ENCODE measurements at places on chromosomes 2 and 18.

GRCh38 chr2:21043744-21044532 is at the start of gene APOB:
Gene APOB, minus strand, starts transcription at chr2:21044073. Its CDS starts 128 bp downstream, at chr2:21043945.
- no peak for DNase-seq

DNA sequence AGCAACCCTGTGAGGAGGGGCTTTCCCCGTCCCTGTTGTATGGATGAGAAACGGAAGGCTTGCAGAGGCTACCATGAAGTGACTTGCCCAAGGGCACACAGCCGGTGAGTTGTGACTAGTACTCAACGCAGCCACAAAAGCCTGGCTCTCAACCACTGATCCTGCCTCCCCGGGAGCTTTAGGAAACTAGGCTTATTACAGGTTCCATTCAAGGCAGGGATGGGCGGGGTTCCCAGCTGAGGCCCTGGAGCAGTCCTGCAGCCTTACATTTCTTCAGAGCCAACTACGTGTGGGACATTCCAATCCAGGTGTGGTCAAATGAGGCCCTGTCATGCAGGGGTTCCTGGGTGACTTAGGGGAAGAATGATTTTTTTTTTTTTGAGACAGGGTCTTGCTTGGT is 59.6 kb downstream of the MEX3C start:
- no peak for DNase-seq

DNA sequence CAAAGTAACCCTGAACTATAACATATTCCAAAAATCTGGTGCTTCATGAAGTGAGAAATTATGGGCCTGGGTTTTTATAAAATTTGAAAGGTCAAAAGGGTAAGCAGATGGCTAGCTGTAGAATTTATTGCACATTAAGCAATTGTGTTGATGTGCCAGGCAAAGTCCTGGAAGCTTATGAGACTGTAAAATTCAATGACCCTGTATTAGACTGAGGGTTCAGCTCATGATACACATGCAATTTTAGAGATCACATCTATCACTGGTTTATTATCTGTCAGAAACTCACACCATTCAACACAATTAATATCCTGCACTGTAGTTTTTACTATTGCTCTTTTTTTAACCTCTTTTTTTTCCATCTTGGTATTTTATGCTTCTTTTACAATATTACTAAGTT is 1162.6 kb upstream of the SLC39A10 start:
- DNase-seq: no peak

DNA sequence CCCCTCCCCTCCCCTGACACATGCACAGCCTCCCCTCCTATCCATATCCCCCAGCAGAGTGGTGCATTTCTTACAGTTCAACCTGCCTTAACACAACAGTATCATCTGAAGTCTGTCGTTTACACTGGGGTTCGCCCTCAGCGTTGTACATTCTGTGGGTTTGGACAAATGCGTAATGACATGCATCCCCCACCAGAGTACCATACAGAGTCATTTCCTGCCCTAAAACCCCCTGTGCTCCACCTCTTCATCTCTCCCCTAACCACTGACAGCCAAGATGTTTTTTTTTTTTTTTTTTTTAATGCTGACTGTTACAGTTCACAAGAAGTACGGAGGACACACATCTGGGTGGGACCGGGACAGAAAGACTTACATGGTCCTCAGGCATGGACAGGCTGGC is 22.6 kb downstream of the POMC start:
- DNase-seq: no peak

DNA sequence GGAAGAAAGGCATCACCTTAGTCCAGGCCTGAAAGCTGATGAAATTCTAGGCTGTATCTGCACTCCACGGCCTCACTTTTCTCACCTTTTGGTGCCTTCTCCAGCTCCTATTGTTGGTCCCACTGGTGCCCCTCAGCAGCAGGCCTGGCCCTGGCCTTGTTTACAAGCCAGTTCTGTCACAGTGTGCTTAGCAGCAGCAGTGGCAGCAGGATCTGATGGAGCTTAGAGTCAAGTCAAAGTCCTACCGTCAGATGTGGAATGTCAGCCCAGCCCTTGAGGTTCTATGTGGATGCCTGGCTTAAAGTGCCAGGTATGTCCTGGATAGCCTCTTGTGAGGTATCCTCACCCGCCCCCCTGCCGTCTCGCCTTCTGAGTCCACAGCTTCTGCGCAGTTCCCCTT is 281.3 kb downstream of the SUCLG1 start:
- no peak for DNase-seq

DNA sequence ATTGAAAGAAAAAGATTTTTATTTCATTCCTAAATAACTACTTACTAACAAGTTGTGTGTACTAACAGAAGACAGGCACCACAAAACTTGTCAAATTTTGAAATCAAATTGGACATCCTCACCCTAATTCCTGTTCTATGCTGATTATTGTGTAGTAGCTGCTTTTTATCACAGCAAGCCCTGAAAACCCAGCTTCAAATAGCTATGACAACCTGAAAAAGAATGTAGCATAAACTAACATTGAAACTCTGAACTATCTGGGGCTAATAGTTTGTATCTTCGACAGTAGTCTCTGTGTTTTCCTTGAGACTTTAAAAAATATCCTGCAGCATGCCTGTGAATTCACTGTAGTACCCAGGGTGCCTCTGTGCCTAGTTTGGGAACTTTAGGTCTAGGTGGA is 122.6 kb downstream of the WDPCP start:
- no peak for DNase-seq

- DNase-seq: no peak
These were observed 94.4 kb downstream of the SPTBN1 start for GRCh38 chr2:54550547-54550946.

GRCh38 chr2:194327196-194327888 is 1329.7 kb upstream of the SLC39A10 start:
- DNase-seq: no peak

DNA sequence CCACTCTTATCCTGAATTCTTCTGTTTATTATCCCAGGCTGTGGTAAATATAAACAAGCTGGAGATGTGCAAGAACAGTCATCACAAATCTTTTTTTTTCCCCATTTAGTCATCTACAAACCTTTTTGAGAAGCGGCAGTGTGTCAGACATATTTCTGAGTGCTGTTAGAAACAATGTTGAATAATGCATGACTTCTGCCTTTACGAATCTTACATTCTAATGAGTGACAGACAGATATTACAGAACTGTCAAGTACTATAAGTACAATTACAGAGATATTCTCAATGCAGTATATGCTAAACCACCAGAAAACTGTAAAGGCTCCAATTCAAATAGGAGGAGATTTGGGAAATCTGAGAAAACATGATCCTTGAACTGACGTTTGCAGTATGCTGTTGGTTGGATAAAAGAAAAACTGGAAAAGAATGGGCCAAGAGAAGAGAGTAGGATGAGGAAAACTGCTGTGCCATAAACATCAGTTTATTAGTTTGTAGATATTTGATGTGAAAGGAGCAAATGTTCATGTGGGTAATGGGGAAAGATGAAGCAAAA is 379.5 kb upstream of the SLC8A1 start:
- no peak for DNase-seq

DNA sequence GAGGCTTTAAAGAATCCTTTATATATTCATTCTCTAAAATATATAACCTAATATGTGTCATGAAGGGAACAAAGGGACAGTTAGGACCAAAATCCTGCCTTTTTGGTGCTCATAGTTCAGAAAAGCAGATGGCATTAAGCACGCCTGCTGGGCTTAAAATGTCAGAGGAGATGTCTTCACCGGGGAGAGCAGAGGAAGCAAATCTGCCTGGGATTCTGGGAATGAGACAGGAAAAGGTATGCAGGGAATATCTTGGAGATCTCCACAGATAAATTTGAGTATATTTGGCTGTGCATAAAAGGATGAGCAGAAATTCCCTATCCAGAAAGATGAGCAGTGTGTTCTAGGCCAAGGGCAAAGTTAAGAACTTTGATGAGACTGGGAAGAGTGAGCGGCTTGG is 45.5 kb downstream of the FSHR start:
- no peak for DNase-seq

DNA sequence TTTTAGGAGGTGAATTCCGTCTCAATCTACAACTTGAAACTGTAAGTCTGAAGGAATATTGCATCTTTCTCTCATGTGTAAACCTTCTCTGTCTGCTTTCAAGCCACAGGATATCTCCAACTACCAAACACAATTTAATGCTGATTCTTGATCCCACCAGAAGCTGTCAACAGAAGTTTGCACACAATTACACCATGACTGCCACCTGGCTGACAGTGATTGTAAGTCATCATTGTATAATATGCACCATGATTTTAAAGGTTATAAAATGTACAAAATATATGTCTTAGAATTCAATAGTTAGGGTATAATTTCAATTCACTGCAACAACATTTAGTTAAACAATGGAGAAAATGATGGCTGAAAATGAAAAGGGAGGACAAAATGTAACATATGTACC is 18.4 kb downstream of the PREPL start:
- DNase-seq: no peak

DNA sequence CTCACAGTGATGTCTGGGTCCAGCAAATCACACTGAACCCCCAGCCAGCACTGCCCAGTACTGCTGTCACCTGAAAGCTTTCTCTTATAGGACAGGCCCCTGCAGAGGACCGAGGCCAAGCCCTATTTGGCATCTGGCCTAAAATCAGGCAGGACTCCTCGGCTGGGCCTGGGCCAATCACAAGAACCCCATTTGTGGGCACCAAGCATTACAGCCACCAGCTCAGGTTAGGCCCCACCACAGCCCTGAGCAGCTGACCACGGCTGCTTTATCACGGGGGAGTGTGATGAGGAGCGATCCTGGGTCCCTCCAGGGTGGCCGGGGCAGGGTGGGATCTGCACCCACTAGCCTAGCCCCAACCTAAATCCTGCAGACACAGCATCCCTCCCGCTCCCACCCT is 8.2 kb downstream of the BIN1 start:
- no peak for DNase-seq

GRCh38 chr18:13627639-13628038 is 98.7 kb downstream of the FAM210A start:
- DNase-seq: no peak

GRCh38 chr2:102438578-102438977 is 15.6 kb downstream of the IL18RAP start:
- no peak for DNase-seq
